ENCODE measurements at places on chromosomes 5 and 9.

GRCh38 chr5:132873119-132873929, at the start of gene LEAP2:
LEAP2 (plus strand) TSS chr5:132873668; CDS start chr5:132873695, 27 bp downstream.
- DNase-seq = no peak

DNA sequence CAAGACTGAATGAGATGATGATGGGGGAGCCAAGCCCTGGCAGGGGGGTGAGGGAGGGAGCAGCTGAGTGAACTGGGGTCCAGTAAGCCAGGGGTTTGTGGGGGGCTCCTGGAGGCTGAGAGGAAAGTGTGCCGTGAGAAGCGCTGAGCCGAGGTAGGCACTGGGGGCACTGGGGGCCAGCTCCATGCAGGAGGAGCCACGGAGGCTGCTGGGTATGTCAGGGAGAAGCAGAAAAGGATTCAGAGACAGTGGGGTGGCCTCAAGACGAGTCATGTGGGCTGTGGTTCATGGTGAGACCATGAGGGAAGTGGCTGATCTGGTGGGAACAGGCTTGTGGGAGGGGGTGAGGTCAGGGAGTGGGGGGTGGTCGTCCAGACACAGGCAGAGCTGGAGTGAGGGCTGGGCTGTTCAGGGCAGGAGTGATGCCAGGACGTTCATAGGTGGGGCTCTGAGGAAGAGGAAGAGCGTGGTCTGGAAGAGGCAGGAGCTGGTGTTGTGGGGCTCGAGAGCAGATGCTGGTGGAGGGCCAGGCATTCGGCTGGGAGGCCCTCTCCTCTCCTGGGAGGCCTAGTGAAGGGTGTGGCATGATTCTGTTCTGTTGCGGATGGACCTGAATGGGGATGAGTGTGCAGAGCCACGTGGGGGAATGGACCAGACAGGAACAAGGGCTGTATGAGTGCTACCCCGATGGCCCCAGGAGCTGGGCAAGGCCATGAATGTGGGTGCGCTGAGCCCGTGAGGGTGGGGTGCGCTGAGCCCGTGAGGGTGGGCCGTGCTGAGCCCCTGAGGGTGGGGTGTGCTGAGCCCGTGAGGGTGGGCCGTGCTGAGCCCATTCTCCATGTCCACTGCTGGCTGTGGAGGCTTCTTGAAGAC, 92.7 kb upstream of the CACNA1B start:
- no peak for DNase-seq

DNA sequence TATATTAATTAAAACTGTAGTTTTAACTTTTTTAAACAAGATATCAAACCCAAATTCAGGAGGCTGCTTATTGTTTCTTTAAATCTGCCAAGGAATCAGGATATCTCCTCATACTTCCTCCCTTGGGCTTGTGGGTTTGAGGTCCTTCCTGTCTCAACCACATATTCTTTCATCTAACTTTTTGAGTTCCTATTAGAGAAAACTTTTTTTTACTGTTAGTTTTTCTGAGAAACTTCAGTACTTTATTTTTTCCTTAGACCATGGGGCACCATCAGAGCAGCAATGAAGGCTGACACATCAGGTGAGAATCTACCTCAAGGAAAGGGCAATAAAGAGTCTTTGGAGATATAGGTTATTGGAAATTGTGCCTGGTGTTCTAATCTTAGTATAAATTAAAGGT, 56.7 kb downstream of the TSSK1B start:
- no peak for DNase-seq

DNA sequence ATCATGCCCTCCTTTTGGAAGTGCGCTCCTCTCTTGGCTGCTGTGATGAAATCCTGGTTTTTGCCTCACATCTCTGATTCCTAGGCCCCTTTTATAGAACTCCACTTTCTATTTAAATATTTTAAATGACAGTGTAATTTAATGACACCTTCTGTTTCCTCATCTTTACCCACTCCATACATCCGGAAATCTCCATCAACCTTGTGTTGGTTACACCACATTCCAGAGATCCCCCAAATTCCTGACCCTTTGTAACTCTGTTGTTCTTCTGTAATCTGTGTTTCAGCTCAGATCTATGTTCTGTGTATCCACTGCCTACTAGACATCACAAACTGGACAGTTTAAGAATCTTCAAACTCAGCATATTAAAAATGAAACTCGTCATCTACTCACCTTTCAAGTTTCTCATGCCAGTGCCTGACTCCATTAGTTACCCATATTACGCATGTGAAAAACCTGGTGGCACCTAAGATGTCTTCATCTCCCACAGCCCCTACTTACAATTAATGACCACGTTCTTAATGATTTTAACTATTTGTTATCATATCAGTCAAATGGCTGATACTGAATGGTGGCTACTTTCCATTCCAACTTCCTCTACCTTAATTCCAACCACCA, 25.1 kb downstream of the PARP8 start:
- no peak for DNase-seq

DNA sequence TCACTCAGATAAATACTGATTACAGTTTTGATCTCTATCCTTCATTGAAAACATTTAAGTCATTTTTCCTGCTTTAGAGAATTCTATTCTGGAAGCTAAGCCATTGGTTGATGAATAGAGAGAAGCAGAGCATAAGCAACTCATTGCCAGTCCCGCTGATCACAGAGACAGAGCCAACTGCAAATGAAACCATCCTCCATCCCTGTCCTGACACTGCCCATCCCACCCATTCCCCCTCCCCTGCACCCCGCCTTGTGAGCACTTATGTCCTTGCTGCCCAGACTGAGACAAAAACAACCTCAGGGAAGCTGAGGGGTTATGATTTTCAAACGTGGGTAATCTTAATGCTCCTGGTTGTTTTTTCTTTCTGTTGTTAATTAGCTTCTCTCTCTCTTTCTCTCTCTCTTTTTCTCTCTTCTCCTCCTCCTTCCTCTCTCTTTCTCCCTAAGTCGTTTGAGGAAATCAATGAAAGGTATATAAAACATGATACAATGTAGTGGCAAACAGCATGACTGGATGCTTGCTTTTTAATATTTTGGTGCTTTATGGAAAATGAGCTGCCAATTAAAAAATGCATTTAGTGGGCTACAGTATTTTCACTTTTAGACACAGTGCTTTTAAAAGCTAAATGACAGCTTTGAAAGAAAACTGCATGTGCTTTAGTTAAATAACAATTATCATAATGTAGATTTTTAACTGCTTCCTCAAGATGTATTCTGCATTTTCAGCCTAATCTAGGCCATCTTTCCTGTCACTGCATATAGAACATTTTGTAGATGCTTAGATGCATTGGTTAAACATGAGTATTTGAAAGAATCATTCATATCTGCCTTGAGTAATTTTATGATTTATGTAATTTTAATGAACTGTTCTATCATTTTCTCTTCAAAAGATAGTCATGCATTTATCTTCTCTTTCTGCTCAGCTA, 57.3 kb downstream of the CMYA5 start:
- no peak for DNase-seq

DNA sequence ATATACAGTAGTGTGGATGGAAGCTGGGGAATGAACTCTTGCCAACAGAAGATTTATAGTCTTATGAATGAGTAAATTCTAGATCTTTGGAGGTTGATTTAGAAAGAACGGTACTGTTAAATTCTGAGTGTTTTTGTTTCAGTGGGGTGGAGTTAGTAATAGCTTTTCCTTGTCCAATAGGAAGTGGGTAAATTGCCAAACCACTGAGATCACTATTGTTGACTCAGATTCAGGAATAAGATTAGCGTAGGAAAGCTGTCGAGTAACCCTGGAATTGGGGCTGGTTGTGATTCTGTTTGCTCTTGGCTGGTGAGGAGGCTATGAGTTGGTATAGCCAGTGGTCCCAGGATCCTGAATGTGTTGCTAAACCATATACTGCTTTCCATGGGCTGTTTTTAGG, 155.6 kb downstream of the ARHGAP26 start:
- DNase-seq = no peak

DNA sequence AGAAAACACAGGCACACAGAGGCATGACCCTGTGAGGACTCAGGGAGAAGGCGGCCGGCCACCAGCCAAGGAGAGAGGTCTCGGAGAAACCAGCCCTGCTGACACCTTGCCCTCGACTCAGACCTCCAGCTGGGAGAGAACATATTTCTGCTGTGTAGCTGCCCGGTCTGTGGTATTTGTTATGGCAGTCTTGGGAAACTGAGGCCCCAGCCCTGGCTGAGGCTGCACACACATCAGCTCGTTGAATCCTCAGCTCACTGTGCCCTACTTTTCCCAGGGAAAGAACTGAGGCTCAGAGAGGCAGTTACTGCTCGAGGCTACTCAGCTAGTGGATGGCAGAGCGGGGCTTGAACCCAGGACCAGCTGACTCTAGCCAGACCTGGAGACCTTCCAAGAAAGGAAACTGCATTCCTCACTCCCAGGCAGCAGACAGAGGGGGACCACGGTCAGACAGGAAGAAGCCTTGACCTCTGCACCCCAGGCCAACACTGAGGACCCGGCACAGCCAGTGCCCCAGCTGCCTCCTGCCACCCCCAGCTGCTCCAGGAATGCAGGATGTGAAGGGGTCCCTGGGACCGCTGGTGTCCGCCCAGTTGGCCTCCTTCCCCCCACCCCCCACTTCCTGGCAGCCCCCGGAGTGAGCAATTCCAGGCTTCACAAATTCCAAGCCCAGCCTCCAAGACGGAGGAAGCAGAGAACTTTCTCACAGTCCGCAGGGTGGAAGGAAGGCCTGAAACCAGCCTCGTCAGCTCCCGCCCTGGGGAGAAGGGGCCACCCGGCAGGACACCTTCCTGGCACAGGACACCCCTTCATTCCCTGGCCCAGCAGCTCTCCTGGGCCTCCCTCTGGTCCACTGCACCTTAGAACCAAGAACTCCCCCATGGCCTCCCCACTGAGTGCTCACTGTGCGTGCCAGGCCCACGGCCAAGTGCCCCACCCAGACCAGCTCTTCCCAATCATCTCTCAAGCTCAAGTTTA, 69.9 kb downstream of the LRSAM1 start:
- no peak for DNase-seq

DNA sequence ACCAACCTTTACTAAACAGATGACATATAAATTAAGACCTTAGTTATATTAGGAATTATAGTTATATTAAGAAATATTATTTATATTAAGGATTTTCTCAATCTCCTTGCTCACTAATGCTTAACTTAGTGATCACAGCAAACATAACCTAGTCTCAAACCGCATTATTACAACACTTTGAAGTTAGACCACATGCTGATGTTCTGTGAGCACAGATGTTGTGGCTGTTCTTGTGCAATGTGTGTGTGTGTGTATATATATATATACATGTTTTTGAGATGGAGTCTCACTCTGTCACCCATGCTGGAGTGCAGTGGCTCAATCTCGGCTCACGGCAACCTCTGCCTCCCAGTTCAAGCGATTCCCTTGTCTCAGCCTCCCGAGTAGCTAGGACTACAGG, 20.5 kb downstream of the ELP1 start:
- DNase-seq = no peak

DNA sequence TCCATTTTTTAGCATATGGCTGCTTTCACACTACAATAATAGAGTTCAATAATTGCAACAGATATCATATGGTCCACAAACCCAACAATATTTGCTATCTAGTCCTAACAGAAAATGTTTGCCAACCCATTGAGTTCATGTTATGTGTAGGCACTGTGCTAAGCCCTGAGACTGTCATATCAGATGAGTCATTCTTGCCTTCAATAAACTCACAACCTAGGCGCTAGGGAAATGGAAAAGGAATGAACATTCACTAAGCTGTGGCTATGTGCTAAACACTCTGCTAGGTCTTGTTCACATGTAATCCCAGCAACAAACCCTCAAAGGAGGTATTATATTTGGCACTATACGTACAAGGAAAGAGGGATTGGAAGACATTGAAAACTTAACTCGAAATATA, 8.4 kb upstream of the TIMD4 start:
- DNase-seq = no peak

DNA sequence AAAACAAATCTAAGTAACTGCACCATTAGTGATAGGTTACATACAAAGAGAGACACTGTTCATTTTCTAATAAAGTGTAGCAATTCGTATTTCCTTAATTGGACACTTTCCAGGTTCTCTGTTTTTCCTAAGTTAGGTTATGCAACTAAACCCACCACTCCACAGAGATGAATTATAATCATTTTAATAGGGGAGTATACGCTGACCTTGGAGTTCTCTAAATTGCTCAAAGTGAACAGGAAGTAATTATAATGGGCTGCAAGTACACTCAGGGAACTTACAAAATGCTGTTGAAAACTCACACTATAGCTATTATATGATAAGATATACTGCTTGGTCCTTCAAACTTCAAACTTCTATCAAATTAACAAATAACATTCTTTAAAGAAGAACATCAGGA, 18.2 kb upstream of the ADCY2 start:
- DNase-seq = no peak

GRCh38 chr5:15538516-15538915, 38.5 kb downstream of the FBXL7 start:
- no peak for DNase-seq

GRCh38 chr5:64165500-64166200, at the start of gene RNF180:
RNF180 (plus strand) TSS chr5:64165843; CDS start chr5:64200808, 34,965 bp downstream.
- no peak for DNase-seq

DNA sequence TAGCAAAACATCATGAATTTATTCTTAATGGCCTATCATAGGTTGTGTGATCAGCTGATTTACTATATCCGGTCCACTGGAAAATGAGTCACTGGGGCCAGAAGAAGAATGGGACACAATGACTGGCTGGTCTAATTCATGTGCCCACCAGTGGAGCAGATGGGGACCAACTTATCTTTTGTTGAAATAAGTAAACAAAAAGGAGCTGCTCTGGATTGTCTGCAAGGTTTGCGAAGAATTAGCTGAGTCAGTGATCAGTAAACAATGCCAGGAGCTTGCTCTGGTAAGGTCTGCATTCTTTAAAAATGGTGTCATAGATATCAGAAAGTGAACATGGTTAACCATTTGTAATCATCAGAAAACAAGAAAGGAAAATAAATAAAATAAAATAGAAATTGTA, 128.0 kb downstream of the RASEF start:
- DNase-seq = no peak

GRCh38 chr5:151295791-151296477, 7.6 kb downstream of the SLC36A3 start:
- DNase-seq = no peak

- DNase-seq = no peak
These were observed 121.7 kb downstream of the KCNIP1 start for GRCh38 chr5:170625221-170626165.

DNA sequence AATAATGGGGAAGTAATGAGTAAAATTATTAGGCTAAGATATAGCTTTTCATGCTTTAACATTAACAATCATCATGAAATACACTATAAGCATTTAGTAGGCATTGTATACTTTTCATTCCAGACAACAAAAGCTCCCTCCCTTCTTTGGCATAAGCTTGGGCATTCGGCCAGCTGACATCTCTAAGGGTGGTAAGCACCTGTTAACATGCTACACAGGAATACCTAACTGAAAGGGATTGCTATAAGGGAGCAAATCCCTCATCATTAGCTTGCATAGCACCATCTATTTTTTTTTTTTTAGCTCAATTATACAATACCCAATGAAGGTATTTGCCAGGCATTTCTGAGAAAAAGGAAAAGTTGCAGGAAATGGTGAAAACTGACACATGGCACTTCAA, 16.6 kb downstream of the STRBP start:
- no peak for DNase-seq

DNA sequence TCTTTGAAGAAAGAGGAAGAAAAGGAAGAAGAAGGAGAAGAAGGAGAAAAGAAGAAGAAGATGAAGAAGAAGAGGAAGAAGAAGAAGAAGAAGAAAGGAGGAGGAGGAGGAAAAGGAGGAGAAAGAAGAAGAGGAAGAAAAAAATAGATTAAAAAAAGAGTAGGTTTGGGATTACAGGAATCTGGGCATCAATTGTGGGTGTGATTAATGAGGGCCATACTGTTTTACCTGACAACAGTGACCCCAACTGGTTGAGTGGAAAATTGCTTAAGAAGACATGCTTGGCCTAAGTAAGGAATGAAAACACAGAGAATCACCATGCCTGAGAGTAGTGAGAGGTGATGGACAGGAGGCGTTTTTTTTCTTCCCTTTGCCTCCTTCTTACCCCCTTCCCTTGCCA, 114.6 kb downstream of the FAM170A start:
- no peak for DNase-seq

Data from activated CD8-positive, alpha-beta memory T cell treated with anti-CD3 and anti-CD28 coated beads for 1 hour (primary cell).